ENCODE measurements at places on chromosomes 5 and 9.

- DNase-seq, result no peak
These were observed 6.8 kb downstream of the HSD17B4 start for GRCh38 chr5:119458911-119459632.

- peak; percentile 9 for DNase-seq
These were observed 8.4 kb upstream of the RUSC2 start for GRCh38 chr9:35481347-35481975.

DNA sequence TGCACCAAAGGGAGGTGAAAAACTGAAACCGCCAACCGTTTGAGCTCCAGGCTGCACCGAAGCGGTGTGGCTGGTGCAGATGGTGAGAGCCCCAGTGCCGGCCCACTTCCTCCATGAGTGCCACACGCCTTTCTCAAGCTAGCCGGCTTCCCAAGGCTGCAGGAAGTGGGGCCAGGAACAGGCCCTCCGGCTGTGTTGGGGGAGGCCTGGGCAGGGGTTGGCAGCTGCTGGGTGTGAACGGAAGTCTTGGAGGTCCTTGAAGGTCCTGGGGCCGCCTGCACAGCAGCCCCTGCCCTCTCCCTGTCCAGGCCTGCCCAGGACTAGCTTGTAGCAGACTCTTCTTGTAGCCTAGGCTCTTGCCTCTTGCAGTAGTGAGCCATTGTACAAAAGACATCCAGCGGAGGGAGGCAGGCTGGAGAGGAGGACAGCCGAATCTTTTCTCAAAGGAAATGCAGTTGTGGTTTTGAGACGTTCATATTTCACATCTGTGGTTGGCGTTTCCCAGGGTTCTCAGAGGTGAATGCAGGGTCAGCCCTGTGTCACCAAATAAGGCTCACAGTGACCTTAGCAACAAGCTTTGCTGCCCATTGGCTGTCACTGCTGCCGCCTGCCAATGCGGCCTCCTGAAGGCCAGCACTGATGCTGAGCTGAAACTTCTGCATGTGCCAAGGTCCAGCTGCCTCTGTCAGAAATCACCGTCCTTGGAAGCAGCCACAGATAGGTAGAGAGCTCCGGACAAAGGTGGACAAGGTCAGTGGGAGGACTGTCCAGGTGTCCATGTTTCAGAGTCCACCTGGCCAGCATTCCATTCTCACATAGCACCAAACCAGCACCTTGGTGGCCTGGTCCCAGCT is 23.9 kb downstream of the IRF1 start:
- peak; percentile 85 for DNase-seq

DNA sequence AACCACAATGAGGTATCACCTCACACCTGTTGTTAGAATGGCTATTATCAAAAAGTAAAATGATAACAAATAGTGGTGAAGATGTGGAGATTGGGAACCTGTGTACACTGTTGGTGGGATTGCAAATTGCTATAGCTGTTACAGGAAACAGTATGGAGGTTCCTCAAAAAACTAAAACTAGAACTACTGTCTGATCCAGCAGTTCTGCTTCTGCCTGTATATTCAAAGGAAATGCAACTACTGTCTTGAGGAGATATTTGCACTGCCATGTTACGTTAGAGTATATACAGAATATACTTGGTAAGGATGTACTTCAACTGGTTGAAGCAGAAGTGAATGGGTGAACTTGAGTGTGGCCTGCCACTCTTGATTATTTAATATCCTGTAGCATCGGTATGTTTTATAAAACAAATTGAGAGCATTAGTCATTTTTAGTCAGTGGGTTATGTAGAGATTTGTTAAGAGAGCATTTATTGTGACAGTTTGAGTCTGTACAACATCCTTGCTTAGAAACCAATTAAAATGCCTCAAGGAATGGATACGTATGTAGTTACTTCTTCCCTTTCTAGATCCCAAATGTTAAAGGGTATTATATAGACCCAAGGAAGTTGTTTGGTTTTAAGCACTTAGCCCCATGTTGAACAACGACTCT is 37.5 kb downstream of the ZCCHC7 start:
- DNase-seq, result no peak

DNA sequence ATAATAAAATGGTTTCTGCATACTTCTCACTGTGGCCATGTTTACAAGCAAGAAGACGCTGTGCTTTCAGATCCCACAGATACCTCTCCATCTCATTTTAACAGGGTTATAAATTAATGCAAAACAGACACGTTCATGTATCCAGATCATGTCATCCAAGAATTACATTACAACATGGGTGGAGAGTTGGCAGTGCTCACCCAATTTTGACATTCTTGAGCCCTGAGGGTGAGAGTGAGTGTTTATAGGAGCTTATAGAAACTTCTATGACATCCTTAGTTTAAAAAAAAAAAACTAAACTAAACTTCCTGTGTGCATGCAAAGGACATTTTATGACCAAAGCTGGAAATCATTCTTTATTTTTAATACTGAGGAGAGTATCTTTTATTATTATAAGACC is 9.1 kb downstream of the PRKACG start:
- DNase-seq, result no peak

- no peak for DNase-seq
These were observed 70.6 kb downstream of the LMX1B start for GRCh38 chr9:126684345-126684744.

GRCh38 chr5:146662229-146662628 is 146.2 kb upstream of the GPR151 start:
- DNase-seq, result no peak

GRCh38 chr9:89430995-89431394 is 66.9 kb downstream of the SEMA4D start:
- no peak for DNase-seq

GRCh38 chr5:132797651-132798050 is 15.5 kb upstream of the SOWAHA start:
- DNase-seq, result no peak

GRCh38 chr5:72760259-72760658 is 56.2 kb upstream of the TNPO1 start:
- no peak for DNase-seq

GRCh38 chr9:93596399-93596798 is 20.0 kb downstream of the PHF2 start:
- DNase-seq, result no peak

DNA sequence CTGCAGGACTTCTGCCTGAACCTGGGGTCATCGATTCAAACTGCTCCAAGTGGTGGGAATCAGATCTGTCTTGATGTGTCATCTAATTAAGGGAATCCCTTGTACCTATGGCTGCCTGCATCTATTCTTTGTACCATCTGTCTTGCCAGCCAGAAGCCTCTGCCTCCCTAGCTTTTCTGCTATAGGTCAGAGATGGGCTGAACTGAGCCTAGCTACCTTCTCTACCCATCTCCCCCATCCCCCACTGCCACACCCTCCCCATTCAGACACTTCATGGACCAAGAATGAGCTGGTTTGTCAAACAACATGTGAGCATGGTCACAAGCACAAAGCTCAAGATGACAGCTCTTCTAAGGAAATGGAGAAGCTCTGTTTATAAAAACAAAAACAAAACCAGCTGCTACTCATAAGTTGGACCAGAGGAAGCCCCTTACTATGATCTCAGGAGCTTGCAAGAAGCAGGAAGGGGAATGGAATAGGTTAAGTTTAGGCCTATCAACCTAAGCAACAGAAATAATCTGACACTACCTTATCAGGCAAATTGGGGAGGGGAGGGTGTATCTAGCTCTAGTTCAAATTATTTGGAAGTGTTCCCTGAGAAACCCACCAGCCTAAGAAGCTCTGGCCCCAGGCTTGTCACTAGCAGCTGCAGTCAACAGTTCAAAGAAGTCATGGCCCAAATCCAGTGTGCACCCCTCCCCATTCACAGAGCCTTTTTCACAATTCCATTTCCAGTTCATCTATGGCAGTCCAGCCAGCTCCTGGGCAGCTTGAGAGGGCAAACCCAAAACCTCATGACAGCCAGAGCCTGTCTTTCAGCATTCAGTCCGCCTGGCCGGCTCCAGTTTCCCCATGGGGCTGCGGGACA is 29.9 kb downstream of the SKP1 start:
- DNase-seq, result no peak

DNA sequence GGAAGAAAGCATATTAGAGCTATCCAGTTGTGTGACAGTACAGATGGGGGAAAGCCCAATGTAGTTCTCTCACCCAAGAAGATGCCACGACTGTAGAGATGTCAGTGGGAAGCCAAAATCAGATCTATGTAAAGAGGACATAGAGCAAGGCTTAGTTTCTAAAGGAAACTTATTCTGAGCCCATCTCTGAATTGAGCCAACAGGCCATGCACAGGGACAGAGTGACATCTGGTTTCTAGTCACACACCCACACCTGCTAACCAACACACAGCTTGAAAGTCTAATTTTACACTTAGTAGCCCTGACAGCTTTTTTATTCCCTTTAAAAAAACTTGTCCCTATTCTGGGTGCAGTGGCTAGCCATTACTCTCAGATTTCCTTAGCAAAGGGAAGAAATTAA is 22.3 kb downstream of the PRELID2 start:
- no peak for DNase-seq

- no peak for DNase-seq
These were observed 93.8 kb downstream of the VPS13A start for GRCh38 chr9:77271023-77271690.

GRCh38 chr5:143033535-143034250 is 263.5 kb downstream of the ARHGAP26 start:
- no peak for DNase-seq

DNA sequence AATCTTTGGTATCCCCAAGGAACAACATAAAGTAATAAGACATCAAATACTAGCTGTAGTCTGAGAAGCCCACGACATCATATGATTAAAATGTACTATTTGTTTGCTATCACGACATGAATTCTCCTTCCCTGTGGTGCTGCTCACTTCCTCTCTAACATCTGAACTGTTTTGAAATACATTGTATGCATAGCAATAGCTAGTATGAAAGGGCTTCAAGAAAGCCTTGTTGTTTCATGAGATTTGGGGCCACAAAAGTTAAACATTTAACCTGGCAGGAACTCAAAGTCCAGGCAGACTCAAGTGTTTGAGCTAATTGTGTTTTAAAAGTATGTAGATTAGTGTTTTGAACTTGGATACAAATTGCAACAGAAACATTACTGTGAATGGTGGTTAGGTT is 237.4 kb upstream of the PTGER4 start:
- DNase-seq, result no peak

DNA sequence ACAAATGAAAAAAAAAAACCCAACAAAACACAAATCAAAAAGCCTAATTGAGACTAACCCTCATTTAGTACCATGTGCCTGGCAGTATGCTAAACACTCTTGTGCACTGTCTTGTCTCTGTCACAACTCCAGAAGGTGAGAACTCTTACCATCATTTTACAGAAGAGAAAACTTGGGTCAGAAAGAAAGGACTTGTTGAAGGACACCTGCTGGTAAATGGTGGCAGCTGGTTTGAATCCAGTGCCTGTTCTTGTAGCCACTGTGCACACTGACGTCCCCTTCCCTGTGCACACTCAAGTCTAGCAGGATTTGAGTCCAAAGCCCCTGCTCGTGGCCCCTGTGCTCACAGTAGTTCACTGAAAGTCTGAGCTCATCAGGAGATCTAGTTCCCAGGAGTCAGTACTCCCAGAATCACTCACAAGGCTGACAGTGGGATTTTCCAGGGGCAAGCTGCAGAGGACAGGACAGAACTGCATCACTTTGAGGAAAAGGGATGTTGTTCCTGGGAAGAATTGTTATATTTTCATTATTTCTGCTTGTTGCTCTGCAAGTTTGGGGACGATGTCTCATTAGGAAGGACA is 43.0 kb upstream of the HSD17B4 start:
- no peak for DNase-seq

- peak; percentile 31 for DNase-seq
These were observed 62.8 kb downstream of the PFDN1 start for GRCh38 chr5:140239939-140240700.

DNA sequence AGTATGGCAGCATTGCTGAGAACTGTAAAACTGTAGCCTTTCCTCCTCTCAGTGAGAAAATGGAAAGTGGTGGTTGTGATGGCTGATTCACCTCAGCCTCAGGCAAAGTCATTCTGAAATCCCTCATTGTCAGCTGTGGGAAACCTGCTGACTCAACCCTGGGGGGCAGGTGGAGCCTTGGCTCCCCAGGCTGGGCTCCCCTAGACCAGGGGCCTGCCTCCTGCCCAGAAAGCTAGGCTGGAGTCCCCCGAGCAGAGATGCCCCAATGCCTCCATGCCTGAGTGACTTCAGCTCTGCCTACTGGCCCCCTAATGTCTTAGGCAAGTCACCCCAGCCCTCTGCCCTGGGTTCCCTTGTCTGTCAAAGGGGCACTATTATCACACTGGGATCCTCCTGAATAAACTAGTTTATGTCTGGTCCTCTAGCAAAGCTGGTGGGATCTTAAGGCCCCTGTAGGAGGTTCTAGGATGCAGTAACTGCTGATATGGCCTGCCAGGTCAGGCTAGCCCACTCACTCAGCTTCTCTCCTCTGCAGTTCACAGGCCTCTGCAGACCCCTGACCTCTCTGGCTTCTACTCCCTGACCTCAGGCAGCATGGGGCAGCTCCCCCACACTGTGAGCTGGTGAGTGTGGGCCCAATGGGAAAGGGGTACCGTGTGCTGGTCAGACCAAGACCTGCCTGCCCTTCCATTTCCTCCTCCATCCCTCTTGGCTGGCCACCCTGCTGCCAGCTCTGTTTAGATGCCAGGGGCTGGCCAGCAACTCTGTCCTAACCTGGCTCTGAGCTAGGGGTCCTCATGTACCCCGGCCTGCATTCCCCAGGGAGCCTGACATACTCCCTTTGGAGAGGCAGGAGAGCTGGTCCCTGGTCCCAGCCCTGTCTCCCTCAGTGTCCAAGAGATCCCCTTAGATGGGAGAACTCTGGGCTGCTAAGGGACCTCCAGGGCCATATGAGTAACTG is 24.2 kb downstream of the TCF7 start:
- DNase-seq, result no peak

GRCh38 chr5:150553911-150554310 is 46.0 kb downstream of the NDST1 start:
- DNase-seq, result no peak

GRCh38 chr9:23825700-23826099 is 340 bp downstream of the ELAVL2 start:
- no peak for DNase-seq

GRCh38 chr5:23411994-23412393 is 95.4 kb upstream of the PRDM9 start:
- DNase-seq, result no peak

GRCh38 chr5:93422652-93423280 is 158.3 kb downstream of the NR2F1-AS1 start:
- DNase-seq, result no peak

DNA sequence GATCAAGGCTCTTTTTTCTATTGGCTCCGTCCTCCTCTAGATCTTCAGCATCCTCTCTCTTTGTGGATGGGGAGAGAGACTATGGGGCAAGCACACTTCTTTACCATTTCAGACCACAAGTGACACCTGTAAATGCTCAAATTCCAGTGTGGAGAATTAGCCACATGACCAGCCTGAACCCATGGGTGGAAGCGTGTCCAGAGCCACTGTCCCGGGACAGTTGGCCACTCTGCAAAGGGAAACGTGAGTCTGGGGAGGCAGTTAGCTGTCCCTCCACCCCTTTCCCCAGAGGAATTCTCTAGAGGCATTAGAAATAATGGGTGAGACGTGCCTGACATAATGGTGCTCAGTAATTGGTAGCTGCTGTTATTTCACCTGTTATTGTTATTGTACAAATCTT is 40.9 kb downstream of the AMBP start:
- no peak for DNase-seq
